ENCODE measurements at places on chromosomes 7 and 10. TPM values are rescaled to one million over a fixed set of nuclear protein-coding genes. Genes with fewer than 3 reads are reported as not detected.

The GIMAP1 gene
- polyA plus RNA-seq, result 10.7 TPM

The LIPM gene
- 0.57 TPM for polyA plus RNA-seq

The PIP gene
- 6.5 TPM for polyA plus RNA-seq

The PCDH15 gene
- polyA plus RNA-seq, result 0.09 TPM
